NCI-H2081 (cell line): ENCODE measurements at places on chromosomes 2 and 18.

- DNase-seq = peak; percentile 34
Observed at GRCh38 chr18:901761-902160, 2.9 kb upstream of the ADCYAP1 start.

- DNase-seq = no peak
Observed at GRCh38 chr18:62944454-62944853, 229.1 kb downstream of the PHLPP1 start.

- no peak for DNase-seq
Observed at GRCh38 chr2:18077231-18077630, 198.8 kb downstream of the KCNS3 start.

DNA sequence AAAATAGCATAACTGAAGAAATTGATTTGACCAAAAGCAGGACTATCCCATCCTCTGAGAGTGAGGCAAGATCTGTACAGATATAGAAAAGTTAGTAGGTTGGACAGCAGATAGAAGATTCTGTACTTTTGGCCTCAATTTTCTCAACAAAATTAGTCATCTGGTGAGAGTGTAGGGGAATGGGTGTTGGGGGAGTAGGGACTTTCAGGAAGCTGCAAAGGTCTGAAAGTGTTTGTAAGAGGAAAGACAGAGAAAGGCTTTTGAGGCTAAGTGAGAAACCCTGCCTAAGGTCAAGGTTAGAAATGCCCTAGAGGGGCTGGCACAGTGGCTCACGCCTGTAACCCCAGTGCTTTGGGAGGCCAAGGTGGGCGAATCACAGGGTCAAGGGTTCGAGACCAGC, 40.3 kb downstream of the DAPL1 start:
- DNase-seq = no peak

DNA sequence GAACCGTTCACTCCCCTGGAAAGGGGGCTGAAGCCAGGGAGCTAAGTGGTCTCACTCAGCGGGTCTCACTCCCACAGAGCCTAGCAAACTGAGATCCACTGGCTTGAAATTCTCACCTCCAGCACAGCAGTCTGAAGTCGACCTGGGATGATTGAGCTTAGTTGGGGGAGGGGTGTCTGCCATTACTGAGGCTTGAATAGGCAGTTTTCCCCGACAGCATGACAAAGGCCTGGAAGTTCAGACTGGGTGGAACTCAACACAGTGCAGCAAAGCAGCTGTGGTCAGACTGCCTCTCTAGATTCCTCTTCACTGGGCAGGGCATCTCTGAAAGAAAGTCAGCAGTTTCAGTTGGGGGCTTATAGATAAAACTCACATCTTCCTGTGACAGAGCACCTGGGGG, 292.5 kb downstream of the NUP35 start:
- no peak for DNase-seq

GRCh38 chr2:174729797-174730697, 34.2 kb downstream of the CHRNA1 start:
- DNase-seq = no peak

- no peak for DNase-seq
Observed at GRCh38 chr18:6056171-6056910, 161.0 kb upstream of the TMEM200C start.

DNA sequence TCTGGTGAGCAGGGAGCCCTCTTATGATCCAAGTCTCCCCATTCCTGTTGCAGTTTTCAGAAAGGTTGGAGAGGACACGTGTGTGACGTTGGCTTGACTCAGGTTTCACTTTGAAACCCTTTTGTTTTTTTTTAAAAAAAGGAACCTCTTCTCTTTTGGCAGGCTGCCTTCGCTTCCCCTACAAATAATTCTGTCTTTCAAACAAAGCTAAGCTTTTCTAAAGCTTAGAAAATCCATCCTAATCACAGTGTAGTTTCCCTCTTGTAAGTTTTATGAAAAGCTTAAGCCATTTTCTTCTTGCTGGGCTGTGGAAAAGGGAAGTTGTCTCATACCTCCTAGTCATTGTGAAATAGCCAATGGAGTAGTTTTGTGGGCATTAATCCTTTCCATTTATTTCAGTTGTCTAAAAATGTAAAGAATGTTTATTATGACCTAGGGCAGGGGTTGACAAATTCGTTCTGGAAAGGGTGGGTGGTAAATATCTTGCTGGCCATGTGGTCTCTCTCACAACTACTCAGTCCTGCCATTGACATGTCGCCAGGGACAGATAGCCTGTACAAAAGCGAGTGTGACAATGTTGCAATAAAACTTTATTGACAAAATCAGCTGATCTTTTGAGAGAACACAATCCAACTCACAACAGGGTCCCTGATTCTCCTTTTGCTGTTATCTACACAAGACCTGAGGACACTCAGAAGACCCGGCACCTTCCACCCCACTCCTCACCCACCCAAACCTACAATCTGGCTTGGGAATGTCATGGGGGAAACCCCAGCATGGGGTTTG, 878.8 kb downstream of the RNF144A start:
- DNase-seq = no peak

DNA sequence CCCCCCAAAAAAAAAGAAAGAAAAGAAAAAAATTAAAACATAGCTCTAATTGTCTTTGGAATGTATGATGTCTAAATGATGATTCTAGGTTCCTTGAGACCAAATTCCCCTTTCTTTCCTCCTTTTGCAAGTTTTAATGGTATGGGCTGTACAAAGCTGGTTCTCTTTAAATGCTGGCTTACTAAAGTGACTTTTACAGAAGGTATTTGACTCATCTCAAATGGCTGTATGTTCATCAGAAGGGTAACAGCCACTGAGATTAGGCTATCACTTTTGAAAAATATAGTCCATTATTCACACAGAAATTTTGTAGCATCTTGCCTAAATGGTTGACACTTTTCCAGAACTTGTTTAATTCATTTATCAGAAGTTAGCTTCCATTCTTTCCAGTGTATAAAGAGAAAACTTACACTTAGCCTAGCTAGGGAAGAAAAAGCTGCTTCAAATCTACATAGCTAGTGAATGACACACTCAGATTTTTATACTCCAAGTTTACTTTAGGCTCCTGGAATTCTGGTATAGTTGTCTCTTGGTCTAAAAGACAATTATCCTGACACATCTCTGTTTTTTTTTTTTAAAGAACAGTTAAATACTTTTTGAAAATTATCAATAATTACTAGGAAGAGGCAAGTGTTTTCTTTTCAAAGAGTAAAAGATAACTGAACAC, 622.6 kb downstream of the LRP1B start:
- DNase-seq = no peak

DNA sequence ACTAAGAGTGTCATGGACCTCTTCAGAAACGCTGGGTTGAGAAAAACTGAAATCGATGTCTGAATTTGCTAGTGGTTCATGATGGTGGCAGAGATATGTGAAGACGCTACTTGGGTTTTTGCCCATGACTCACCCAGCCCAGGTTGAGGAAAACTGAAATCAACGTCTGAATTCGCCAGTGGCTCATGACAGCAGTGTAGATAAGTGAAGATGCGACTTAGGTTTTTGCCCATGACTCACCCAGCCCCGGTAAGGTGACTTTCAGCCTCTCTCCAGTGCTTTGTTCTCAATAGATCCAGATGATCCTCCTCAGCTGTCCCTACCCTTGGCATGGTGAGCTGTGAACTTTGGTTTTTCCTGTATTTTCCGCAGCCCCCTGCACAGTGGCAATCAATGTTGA, 105.3 kb upstream of the SIX3 start:
- DNase-seq = no peak
